ENCODE measurements at places on chromosomes 1 and 21.

DNA sequence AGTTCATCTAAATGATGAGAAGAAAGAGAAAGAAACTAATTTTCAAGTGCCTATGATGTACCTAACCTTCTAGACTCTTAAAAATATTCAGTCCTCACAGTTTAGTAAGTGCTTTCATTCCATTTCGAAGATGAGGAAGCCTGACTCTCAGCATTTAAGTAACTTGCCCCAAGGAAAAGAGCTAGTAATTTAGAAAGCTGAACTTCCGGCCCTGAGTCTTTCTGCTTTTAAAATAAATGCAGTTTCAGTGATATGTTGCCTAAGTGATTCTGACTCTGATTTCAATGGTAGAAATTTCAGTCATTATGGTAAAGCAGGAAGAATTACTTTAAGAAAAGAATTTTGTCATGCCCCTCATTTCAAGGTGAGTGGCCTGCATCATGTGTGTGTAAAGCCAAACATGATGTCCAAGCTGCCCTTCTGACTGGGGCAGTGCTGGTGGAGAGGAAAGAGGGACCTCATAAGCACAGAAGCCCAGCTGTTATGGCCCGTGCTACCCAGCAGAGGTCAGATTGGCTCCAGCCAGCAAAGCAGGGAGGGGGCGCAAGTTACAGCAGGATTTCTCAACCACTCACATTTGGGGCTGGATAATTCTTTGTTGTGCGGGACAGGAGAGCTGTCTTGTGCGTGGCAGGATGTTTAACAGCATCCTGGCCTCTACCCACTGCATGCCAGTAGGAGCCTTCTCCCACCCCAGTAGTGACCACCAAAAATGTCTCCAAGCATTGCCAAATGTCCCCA lies 10.7 kb downstream of the ATP1A4 start:
- H3K36me3 ChIP-seq: no peaks in the 10 kb centered on the region
- H3K4me1 ChIP-seq: no peaks in the 10 kb centered on the region
- H3K27me3 ChIP-seq: peaks cover under 1% of the 10 kb centered on the region
- DNase-seq: no peak

DNA sequence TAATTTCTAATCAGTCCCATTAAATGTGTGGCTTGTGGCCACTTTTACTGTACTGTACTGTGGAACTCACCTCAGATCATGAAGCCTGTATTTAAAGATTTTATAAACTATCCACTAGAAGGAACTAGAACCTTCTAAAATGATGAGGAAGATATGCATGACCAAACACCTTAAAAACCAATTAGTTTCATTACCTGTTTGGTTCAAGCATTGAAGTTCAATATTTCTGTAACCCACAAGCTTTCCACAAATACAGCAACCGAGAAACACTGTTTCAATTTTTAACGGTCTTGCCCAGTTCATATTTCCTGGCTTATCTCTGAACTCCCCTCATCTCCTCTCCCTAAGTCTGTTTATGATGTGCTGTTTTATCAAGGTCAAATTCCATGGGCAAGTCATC lies 264.3 kb upstream of the PLD5 start:
- no peak overlapping the region for H3K27ac ChIP-seq
- H3K4me1 ChIP-seq: peaks cover 20% of the 10 kb centered on the region
- H3K36me3 ChIP-seq: no peaks in the 10 kb centered on the region
- H3K4me3 ChIP-seq: no peak overlapping the region
- peak; percentile 37 for DNase-seq

- H3K27ac ChIP-seq: no peak overlapping the region
- DNase-seq: no peak
- no peak overlapping the region for H3K4me3 ChIP-seq
- no peaks in the 10 kb centered on the region for H3K27me3 ChIP-seq
- peaks cover 7% of the 10 kb centered on the region for H3K36me3 ChIP-seq
Observed at GRCh38 chr1:47280142-47280541, 33.8 kb downstream of the STIL start.

DNA sequence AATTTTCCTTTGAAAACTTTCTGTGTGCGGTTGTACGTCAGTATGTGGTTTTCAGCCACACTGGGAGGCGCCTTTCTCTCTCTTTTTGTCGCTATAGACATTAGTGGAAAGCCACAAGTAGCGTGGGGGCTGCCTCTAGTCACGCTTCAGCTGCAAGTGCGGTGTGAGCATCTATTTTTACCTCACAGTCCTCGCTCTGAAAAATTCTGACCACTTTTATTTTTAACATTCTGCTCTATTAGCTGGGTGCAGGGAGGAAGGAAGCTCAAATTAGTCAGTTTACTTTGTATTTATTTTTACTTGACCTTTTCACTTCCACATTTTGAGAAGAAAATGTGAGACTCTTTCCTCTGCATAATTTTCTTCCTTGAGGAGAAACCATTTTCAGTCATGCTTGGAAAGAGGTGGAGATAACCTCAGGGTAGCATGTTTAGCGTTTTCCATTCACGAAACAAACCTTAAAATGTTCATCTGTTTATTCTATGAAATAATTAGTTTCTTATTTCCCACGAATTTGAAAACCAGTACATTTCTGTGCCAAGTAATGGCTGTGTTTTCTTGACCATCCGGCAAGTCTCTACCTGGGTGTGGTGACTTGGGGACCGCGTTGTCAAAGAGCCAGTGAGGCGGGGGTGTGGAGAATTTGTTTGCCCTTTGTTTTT lies 35.6 kb downstream of the ADARB1 start:
- H3K36me3 ChIP-seq: no peaks in the 10 kb centered on the region
- H3K27ac ChIP-seq: peak overlapping the region; percentile 52
- H3K4me1 ChIP-seq: peaks cover 39% of the 10 kb centered on the region
- H3K27me3 ChIP-seq: peaks cover 84% of the 10 kb centered on the region

- no peak overlapping the region for H3K4me3 ChIP-seq
- H3K36me3 ChIP-seq: no peaks in the 10 kb centered on the region
- no peak overlapping the region for H3K27ac ChIP-seq
- DNase-seq: no peak
Observed at GRCh38 chr1:58779059-58779754, 4.6 kb downstream of the JUN start.

DNA sequence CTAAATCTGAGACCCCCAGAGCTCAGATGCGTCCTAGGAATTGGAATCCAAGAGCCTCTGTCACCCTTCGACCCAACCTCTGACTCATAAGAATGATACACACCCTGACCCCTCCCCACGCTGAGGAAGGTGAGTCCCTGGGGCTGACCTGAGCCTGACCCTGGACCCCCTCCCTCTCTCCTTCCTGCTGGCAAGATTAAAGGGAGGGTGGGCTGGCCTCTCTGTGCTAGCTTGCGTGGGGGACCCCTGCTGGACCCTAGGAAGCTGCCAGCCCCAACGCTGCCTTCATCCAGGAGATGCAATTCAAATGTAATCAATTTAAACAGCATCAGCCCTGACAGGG lies 627 bp downstream of the PLEKHA6 start:
- H3K27me3 ChIP-seq: peaks cover 13% of the 10 kb centered on the region
- H3K4me1 ChIP-seq: no peaks in the 10 kb centered on the region
- H3K27ac ChIP-seq: no peak overlapping the region
- H3K36me3 ChIP-seq: no peaks in the 10 kb centered on the region
- H3K4me3 ChIP-seq: no peak overlapping the region

- H3K4me3 ChIP-seq: no peak overlapping the region
- no peak overlapping the region for H3K27ac ChIP-seq
- no peak for DNase-seq
- no peaks in the 10 kb centered on the region for H3K4me1 ChIP-seq
- no peaks in the 10 kb centered on the region for H3K27me3 ChIP-seq
- H3K36me3 ChIP-seq: no peaks in the 10 kb centered on the region
Observed at GRCh38 chr1:50697440-50698421, 262.3 kb downstream of the FAF1 start.

DNA sequence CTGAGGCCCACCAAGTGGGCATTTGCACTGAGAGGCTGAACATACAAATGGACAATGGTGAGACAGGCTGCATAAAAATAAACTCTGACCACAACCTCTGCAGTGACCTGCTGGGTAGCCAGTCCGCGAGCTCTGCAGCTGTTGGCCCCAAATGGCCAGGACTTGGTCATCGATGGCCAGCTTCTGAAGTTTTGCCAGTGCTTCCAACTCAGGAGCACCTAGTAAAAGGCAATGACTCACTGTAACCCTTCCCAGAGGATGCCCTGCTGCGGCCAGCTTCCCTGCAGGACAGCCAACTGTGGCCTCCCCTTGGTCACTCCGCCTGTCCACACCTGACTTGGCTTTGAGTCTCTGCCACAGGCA lies 185.4 kb downstream of the DYRK1A start:
- no peak overlapping the region for H3K4me3 ChIP-seq
- no peak overlapping the region for H3K27ac ChIP-seq
- H3K4me1 ChIP-seq: no peaks in the 10 kb centered on the region
- no peak for DNase-seq
- no peaks in the 10 kb centered on the region for H3K27me3 ChIP-seq
- no peaks in the 10 kb centered on the region for H3K36me3 ChIP-seq

GRCh38 chr1:227257964-227258363 lies 60.3 kb downstream of the CDC42BPA start:
- H3K4me3 ChIP-seq: no peak overlapping the region
- no peaks in the 10 kb centered on the region for H3K27me3 ChIP-seq
- no peaks in the 10 kb centered on the region for H3K36me3 ChIP-seq
- DNase-seq: no peak
- no peak overlapping the region for H3K27ac ChIP-seq
- H3K4me1 ChIP-seq: no peaks in the 10 kb centered on the region

GRCh38 chr1:6601923-6602668 lies 573 bp downstream of the KLHL21 start:
- peaks cover 9% of the 10 kb centered on the region for H3K36me3 ChIP-seq
- no peaks in the 10 kb centered on the region for H3K27me3 ChIP-seq
- H3K4me3 ChIP-seq: peak overlapping the region; percentile 81
- H3K27ac ChIP-seq: peak overlapping the region; percentile 75
- H3K4me1 ChIP-seq: peaks cover 14% of the 10 kb centered on the region

- H3K27ac ChIP-seq: no peak overlapping the region
- H3K27me3 ChIP-seq: no peaks in the 10 kb centered on the region
- H3K4me1 ChIP-seq: 0 out of 2 replicates have a peak, but pooled peaks cover 4% of the 10 kb centered on the region
- DNase-seq: no peak
- H3K36me3 ChIP-seq: no peaks in the 10 kb centered on the region
Observed at GRCh38 chr1:248791010-248791409, 34.7 kb downstream of the SH3BP5L start.

DNA sequence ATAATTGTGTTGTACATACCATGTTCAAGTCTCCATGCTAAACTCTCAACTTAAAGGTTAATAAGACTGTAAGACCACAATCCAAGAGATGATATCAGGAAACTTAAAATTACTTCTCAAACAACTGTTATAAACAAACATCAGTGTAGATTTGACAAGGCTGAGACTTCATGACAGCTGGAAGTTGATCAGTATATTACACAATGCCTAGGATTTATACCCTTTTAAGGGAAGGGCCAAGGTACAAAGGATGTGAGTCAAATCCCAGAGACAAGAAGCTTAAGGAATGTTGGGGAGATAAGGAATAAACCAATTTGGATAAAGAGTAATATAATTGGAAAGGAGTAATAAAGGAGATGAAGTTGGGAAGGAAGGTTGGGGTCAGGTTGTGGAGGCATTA lies 98.8 kb downstream of the LBR start:
- H3K4me3 ChIP-seq: no peak overlapping the region
- no peaks in the 10 kb centered on the region for H3K4me1 ChIP-seq
- DNase-seq: no peak
- no peak overlapping the region for H3K27ac ChIP-seq

DNA sequence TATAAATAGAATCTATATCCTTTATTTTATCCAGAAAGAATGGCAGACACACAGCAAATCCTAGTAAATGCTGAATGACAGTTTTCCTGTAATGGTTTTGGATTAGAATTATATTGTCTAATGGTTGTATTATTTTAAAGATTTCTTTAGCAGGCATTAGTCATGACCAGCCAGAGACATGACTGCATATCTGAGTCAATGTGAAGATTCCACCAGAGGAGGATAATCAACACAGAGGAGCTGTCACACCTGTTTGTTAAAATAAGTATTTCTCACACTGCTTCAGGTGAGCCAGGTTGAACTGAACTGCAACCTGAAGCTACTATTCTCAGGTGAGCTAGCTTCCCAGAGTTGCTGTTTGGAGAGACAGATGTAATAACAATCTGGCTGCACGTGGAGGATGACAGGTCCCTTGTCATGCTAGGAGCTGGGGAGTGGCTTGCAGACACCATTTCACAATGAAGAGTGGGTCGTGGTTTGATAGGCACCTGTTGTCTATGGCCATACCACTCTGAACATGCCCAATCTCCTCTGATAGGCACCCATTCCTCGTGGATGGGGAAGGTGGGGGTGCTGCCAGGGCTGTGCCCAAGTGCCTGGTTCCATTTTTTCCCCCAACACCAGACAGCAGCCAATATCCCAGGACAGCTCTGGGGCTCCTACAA lies 94.3 kb downstream of the KCNJ6 start:
- no peak for DNase-seq
- H3K4me3 ChIP-seq: no peak overlapping the region
- H3K27ac ChIP-seq: no peak overlapping the region
- no peaks in the 10 kb centered on the region for H3K36me3 ChIP-seq
- H3K27me3 ChIP-seq: no peaks in the 10 kb centered on the region

GRCh38 chr1:206967096-206967849 lies 3.0 kb downstream of the FCAMR start:
- no peaks in the 10 kb centered on the region for H3K36me3 ChIP-seq
- DNase-seq: no peak
- no peak overlapping the region for H3K4me3 ChIP-seq
- H3K27me3 ChIP-seq: no peaks in the 10 kb centered on the region
- H3K4me1 ChIP-seq: peaks cover 8% of the 10 kb centered on the region

GRCh38 chr1:207973898-207974568 lies 63.1 kb upstream of the CD34 start:
- H3K27ac ChIP-seq: no peak overlapping the region
- no peak overlapping the region for H3K4me3 ChIP-seq
- DNase-seq: no peak

DNA sequence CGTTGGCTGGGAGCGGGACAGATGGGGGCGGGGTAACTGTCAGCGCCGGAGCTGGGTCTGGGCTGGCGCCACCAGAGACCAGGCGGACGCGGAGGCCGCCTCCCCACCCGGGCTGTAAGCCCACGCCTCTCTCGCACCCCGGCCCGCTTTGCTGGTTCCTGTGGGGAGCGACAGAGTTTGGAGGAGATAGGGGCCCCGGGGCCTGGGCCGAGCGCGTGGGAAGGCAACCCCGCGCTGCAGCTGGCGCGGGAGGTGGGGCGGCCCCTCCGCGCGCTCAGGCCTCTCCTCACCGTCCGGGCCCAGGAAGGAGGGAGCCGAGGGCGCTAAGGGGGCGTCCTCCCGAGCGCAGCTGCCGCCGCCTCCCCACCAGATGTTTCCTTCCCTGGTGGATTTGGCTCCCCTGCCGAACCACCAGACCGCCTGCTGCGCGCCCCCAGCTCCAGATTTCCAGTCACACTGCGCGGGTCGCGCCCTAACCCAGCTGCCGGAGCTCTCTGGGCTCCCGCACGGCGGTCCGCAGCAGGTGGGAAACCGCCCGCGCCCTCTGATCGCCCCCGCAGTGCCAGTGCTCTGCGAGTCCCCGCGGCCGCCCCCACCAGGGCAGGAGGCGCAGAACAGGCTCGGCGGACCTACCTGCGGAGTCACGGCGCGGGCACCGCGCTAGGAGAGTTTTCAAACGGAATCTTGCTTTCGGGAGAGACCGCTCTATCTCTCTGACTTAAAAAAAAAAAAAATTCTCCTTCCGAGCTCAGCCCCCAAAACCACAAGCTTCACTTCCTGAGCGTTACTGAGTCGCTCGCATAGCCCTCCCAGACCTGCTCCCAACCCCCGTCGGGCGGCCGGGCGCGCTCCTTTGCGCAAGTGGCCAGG lies 1.1 kb downstream of the GFI1 start:
- H3K4me1 ChIP-seq: 0 out of 2 replicates have a peak, but pooled peaks cover 10% of the 10 kb centered on the region
- peak overlapping the region; percentile 92 for H3K4me3 ChIP-seq
- no peaks in the 10 kb centered on the region for H3K36me3 ChIP-seq
- peak overlapping the region; percentile 99 for H3K27ac ChIP-seq
- peak; percentile 96 for DNase-seq
- no peaks in the 10 kb centered on the region for H3K27me3 ChIP-seq

GRCh38 chr1:155081472-155082300 lies 3.0 kb downstream of the EFNA3 start:
- no peak for DNase-seq
- no peak overlapping the region for H3K27ac ChIP-seq
- peak overlapping the region; percentile 27 for H3K4me3 ChIP-seq
- H3K36me3 ChIP-seq: no peaks in the 10 kb centered on the region
- H3K27me3 ChIP-seq: peaks cover 52% of the 10 kb centered on the region

Measured in MM.1S (cell line).